ENCODE measurements at places on chromosomes 13 and 19.

DNA sequence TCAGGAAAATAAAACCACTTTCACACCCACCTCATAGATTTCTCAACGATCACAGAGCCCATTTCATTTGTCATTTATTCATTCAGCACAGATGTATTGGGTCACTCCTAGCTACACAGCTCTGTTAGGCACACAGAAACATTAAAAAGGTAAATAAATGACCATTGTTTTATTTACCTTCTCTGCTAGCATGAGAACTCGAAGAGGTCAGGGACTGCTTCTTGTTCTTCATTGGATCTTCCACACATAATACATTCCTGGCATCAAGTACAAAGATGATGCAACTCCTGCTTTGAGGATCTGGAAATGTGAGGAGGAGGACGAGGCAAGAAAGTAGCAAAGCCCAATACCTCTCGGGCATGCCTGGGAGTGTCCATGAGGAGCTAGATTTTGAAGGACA, 168.1 kb downstream of the RBM26 start:
- no peak for DNase-seq

DNA sequence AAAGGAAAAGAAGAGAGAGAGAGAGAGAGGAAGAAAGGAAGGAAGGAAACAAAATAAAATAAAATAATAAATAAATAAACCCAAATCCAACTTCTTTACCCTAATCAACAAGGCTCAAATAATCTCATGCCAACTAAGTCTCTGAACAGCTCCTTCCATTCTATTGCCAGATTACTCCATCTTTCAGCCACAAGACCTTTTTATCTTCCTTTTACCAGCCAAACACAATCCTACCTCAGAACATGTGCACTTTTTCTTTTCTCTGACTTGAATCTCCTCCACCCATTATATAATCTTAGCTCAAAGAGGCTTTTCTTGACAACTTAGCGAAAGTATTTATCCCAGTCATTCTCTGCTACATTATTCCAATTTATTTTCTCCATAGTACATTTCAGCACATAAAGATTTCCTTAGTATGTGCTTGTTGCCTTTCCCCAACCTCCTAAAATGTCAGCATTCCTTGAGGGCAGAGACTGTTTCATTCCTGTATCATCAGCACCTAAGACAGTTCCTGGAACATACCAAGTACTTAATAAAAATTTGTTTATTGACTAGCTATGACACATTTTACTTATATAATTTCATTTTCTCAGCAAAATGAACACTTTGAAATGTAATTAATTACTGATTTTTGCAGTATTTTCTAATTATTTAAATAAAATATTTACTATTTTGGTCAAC, 33.5 kb upstream of the USPL1 start:
- DNase-seq: no peak

GRCh38 chr13:27919934-27920676, at the start of gene PDX1:
Gene PDX1 (plus strand): TSS chr13:27920000. CDS start chr13:27920139, 139 bp downstream.
- no peak for DNase-seq

DNA sequence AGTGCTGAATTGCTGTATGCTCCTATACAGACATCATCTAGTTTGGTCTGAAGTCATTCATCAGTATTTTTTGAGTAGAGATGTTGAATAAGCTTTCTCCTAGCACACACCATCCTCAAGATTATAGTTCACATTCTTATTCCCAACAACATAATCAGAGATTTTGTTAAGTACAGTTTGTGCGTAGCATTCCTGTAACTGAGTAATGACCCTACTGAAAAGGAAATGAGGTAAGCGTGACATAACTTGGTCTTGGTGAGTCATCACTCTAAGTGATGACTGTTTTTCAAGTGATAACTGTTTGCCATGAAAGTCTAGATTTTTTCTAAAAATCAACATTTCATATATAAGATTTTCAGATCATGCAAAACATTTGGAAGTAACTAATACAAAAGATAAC, 18.5 kb upstream of the FAM216B start:
- DNase-seq: no peak

GRCh38 chr19:30878495-30878894, 470.7 kb downstream of the TSHZ3 start:
- no peak for DNase-seq

- DNase-seq: no peak
Measured at GRCh38 chr13:50386541-50387050, 371.4 kb downstream of the KCNRG start.

DNA sequence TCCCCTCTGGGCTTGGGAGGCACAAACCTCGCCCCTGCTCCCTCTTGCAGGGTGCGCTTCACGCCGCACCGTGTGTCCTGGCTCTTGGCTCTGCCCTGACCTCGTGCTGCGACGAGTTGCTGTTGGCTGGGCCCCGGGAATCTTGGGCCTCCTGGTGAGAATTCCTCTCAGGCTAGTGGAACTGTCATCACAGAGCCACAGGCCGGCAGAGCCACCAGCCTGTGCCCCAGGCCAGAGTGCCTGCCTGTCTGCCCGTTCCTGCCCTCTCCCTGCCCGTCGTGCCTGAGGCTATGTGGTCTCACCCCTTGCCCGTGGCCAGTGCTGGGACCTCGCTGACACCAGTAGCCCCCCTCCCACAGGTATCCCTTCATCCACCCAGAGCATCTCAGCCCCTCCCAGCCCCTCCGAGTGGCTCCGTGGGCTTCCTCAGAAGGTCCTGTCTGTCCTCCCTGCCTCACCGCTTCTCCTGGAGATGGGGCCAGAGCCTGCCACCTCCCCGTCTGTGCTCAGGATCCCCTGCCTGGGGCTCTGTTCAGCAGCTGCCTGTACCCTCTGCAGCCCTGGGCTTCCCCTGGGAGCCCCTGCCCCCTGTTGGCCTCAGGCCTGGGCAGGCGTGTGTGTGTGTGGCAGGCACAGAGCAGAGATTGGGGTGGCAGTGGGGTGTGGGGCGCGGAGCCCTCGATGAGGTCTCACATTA, 13.3 kb downstream of the NDUFB7 start:
- no peak for DNase-seq

GRCh38 chr19:42494321-42494720, 34.0 kb downstream of the CEACAM1 start:
- no peak for DNase-seq

DNA sequence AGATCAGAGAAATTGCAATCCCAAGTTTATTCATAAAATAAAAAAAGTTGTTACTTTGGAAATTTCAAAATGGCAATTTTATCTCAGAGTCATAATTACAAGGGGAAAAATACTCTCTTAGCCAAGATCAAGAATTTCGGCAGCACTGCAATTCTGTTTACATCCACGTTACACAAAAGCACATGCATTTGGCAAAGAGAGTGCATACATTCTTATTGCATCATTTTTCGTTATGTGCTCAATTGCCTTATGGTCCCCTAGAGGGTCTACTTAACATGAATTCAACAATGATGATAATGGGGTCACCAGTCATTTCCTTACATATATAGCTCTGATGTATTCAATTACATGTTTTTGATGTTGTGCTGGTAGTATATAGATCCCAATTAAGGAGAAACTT, 498.0 kb downstream of the DIAPH3 start:
- no peak for DNase-seq

DNA sequence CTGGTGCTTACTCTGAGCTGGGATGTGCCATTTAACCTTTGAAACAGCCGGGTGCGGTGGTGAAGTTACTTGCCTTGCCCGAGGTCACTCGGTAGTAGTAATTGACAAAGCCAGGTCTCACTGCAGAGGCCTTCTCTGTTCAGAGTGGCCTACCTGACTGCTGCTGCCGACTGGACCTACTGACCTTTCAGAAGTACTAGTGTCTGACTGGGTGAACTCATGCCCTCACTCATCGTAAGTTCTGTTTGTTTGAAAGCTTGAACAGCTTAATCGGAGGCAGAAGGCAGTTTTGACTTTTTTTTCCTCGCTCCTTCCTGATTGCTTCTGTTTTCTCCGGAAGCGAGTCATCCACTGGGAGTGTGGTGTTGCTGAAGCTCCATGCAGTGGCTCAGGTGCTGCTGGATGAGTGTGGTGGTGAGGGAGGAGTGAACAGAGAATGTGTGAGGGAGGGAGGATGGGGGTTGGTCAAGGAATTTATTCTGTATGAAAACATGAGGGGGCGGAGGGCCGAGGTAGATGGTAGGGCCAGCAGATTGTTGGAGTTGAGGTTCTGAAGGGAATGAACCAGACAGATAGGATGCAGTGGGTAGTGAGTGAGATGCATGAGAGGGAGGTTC, 2.7 kb downstream of the SPINT2 start:
- DNase-seq: no peak
